ENCODE measurements at places on chromosomes 11 and 22.

GRCh38 chr11:283405-284104 lies 5.3 kb downstream of the NLRP6 start:
- DNase-seq: no peak

DNA sequence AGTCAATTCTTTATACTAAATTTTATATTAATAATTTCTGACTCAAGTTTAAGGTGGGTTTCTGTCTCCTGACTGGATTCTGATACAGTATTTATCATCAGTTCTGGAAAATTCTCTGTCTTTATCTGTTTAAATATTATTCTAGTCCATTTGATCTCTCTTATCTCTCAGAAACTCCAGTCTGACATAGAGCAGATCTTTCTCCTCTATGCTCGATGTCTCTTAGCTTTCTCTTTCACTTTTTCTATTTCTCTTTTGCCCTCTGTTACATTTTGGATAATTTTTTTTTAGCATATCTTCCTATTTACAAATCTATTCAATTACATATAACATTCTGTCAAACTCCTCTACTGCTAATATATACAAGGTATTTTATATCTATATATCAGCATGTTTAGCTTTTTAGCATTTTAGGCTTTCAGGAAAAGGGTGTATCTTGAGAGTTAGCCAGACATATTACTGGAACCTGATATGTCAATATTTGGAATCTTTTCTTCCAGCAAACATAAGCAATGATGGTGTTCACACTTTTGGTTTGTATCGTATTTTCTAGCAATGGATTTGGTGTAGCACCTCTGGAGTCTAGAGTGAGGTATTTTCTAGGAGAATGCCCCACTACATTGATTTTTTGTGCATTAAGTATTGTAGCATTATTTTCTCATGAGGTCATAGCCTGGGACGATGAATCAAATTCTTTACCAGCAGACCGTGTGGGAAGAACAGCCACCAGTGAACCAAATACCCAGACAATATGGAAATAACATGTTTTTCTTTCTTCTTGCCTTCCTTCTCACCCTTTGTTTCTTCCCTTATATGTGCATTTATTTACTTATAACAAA lies 4.1 kb upstream of the NNMT start:
- no peak for DNase-seq

- no peak for DNase-seq
These were observed 73.6 kb upstream of the GNAZ start for GRCh38 chr22:22996511-22997261.

GRCh38 chr11:42169191-42169590 lies 709.7 kb upstream of the LRRC4C start:
- no peak for DNase-seq

DNA sequence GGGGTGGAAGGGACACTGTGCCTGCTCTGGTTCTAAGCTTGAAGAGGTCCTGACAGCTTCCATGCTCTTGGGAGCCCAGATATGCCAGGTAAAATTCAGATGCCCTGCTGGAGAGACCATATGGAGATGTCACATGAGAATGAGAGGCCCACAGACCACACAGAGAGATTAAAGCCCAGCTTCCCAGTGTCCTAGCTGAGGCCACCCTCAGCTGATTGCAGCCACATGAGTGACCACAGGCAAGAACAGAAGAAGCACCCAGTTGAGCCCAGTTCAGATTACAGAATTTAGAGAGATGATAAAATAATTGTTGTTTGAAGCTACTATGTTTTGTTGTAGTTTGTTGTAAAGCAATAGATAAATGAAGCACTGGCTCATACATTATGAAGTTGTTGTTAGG lies 14.4 kb upstream of the PVALB start:
- DNase-seq: no peak

GRCh38 chr22:46537225-46537945 lies at the start of gene CELSR1:
CELSR1 (minus strand) TSS chr22:46537620; CDS start chr22:46537170, 450 bp downstream.
- DNase-seq: no peak

- DNase-seq: no peak
These were observed 73.2 kb downstream of the KIAA1671 start for GRCh38 chr22:25025491-25026400.

GRCh38 chr11:73333173-73333572 lies 25.1 kb downstream of the ARHGEF17 start:
- DNase-seq: no peak

- no peak for DNase-seq
These were observed 23.8 kb downstream of the ARHGAP1 start for GRCh38 chr11:46676436-46677158.

DNA sequence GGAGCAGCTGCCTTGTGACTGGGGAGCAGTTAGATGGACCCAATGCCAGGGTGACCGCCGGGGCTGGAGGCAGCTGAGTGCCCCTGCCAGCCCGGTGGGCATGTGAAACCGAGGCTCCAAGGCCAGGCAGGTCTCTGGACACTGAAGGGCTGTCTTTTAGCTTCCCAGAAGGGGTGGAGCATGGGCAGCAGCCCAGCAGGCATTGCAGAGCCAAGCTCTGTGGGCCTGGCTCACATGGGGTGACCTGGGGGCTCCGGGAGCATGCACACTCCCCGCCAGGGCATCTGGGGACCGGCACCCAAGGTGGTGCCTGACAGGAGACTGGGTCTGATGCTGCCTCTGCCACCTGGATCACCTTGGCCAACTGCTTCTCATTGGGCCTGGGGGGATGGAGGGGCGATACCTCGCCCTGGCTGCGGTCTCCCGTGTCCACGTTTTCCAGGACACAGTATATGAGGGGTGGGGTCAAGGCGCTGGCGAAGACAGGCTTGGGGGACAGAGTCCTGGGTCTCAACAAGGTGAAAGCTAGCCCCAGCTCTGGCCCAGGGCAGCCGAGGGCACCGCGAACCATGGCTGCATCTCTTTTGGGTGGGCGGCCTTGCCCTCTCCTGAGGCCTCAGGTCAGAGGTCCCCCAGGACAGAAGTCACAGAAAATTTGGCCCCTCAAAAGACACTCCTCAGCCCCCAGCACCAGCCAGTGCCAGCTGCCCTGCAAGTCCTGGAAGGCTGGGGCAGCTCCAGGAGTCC lies 3.5 kb downstream of the INS start:
- no peak for DNase-seq

DNA sequence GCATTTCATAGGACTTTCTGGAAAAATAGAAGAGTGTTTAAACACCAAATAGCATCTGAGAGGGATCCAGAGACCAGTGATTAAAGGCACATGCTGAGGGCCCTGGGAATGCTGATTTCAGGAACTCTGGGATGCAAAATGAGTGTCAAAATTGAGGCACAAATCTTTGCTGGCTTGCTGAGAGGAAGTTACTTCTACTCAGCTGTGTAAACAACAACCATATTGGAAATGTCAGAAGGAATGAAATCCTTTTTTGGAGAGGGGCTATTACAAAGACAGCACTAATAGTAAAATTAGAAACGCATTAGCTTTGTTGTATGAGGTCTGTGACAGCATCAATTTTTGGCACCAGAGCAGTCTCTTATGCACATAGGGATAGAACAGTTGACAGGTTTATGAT lies 267.8 kb upstream of the RAG2 start:
- DNase-seq: no peak

DNA sequence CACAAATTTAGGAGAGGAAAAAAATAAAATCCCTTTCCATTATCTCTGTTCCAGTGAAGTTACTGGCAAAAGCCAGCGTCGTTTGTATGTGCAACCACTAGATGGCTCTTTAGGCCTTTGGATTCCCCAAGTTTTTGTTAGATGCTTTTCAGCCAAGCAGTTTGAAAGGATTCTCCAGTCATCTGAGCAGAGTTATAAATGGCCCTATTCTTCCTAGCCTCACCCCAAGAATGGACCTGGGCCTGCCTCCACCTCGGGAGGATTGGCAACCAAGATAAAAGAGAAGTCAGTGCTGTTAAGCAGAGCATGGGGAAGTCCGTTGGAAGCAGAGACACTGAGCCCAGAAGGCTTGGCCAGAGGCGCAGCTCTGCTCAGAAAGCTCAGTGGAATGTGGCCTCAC lies 15.4 kb downstream of the FAM181B start:
- no peak for DNase-seq

DNA sequence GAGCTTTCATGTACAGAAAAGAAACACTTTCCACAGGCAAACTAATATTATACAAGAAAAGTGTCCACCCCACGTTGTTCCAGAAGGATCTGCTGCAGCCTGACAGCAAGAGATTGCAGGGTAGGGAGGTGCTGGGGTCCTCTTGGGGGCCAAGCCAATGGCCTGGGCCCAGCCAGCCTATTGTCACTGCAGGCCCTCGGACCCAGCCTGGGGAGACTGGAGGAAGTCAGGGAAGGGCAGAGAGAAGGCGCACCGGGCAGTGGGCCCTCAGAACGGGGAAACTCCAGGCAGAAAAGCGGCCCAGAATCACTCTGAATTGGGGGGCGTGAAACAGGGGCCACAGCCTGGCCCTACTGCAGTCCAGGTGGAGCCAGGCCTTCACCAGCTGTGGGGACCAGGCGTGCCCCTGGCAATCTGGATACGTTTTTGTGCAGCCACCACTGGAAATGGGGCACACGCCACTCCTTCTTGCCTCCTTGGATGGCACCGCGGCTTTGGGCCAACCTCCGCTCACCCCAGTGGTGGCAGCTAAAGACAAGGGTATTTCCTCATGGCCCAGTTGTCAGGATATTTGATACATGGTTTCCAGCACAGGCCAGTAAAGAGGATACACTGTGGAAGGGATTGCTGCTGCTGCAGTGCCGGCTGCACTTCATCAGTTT lies 3.9 kb upstream of the NAP1L4 start:
- DNase-seq: no peak

DNA sequence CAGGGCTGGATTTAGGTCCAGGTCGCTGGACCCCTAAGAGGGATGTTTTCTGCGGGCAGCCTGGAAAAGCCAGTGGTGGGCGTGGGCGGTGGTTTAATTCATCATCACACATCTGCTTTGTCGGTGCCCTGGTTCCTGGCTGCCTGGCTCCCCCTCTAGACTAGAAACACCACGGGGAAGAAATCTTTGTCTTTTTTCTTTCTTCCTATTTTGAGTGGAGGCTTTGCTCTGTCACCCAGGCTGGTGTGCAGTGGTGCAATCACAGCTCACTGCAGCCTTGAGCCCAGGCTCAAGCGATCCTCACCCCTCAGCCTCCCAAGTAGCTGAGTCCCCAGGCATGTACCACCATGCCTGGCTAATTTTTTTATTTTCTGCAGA lies 86.6 kb upstream of the LINC01488 start:
- no peak for DNase-seq
